Right ventricle myocardium inferior (tissue), 1 donor: ENCODE measurements at places on chromosomes 6 and 20.

GRCh38 chr6:20335872-20336271, 65.8 kb upstream of the E2F3 start:
- no peak for DNase-seq

DNA sequence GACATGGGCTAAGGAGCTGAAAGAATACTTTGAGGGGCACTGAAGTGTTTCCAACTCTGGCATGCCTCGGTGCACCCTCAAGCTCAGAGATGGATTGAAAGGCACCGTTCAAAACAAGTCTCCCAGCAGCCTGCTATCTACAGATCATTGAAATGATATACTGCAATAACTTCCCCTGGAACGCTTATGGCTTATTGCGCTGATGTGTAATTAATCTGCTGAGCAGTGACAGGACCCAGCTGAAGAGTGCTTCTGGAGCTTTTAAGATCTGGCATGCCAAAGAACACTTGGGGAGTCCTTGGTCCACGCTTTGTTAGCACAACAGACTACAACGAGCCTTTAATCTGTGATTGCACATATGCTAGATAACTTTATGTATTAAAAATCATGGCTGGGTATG, 708.2 kb downstream of the PRKN start:
- DNase-seq, result no peak

GRCh38 chr6:39464067-39464466, 141.6 kb upstream of the KCNK16 start:
- no peak for DNase-seq

GRCh38 chr20:57743450-57744095, 33.8 kb upstream of the PMEPA1 start:
- DNase-seq, result no peak

DNA sequence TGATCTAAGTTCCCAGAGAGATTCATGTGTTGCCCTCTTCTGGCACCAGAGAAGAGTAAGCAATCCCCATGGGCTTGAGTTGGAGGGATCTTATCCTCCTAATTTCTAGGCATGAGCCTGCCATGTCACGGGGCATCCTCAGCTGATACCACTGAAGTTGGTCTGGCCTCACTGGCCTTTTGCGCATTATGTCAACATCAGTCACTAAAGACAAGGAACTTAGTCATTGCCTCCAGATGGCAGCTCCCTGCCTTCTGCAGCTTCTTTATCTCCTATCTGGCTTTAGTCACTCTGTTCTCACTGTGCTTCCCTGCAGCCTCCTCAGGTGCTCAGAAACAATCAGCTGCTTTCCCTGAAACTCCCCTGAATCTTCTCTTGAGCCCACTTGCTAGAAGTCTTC, 312.2 kb downstream of the ADGRG6 start:
- DNase-seq, result no peak
